ENCODE measurements at places on chromosomes 1 and 21.

DNA sequence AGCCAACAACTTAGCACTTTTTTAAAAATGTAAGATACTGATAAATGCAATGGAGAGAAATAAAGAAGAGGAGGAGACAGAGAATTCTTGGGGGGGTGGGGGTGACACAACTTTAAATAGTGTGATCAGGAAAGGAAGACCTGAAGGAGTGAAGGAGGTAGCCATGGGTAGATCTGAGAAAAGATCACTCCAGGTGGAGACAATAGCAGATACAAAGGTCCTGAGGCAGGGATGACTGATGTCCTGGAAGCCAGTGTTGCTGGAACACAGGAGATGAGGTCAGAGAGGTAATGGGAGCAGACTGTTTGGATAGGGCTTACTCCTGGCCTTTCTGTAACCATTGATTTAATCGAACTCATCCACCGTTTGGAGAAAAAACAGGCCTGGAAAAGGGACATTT lies 24.6 kb upstream of the TRABD2B start:
- no peak for DNase-seq

DNA sequence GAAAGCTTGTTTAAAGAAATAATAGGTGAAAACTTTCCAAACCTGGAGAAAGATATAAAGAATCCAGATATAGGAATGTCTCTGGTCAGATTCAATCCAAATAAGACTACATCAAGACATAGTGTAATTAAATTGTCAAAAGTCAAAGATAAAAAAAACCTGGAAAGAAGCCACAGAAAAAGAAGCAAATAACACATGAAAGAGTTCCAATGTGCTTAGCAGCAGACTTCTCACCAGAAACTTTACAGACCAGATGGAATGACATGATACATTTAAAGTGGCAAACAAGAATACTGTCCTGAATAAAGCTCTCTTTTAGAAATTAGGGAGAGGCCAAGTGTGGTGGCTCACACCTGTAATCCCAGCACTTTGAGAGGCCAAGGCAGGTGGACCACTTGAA lies 1039.9 kb downstream of the KCNT2 start:
- DNase-seq = no peak

- no peak for DNase-seq
Measured at GRCh38 chr1:157450106-157450505, 102.2 kb downstream of the FCRL5 start.

DNA sequence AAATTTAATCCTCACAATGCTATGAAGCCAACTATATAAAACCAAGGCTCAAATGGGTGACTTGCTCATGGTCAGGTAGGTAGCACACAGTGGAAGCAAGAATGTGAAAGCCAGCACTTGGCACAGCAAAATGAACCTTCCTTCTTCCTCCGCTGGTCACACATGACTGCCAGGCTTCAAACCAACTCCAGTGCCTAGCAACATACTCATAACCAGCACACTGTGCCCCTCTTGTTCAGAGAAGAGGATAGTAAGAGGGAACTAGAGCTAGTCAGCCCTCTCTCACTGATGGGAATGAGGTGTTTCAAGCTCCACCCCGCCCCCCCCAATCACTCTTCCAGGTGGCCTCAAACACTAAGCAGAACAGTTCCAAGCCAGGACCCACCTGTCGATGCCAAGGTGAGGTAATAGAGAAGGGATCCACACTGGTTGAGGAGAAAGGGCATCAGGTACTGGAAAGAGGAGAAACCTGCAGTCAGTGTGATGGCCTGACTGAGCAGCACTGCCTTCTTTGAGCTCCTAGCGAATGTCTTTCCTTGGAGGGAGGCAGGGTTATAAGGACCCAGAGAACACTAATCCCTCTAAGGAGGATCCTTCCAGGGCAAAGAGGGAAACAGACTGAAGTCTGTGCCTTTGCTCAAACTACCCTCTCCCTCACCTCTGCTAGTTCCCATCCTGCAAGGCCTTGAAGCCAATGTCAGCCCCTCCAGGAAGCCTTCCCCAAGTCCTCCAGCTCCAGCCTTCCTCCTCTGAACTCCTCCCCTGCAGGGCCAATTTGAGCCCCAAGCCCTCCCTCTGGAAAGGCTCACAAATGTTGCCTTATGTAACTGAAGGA lies 1.2 kb downstream of the TMEM234 start:
- DNase-seq = no peak

DNA sequence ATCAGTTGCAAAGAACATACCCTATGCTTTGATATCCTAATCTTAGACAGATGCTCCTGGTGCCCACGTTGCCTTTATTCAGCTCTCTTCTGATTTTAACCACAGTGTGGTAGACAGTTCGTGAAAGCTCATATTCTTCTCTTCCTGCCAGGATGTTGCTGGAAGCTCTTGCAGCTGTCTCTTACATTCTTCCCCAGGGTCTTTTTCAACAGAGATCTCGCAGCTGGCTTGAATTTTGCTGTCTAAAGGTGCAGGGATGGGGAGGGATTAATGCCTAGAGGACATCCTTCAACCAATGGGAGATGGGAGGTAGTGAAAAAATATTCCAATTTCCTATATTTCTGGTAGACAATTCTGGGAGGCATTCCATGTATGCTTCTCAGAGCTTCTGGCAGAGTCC lies 150.0 kb upstream of the APP start:
- no peak for DNase-seq

DNA sequence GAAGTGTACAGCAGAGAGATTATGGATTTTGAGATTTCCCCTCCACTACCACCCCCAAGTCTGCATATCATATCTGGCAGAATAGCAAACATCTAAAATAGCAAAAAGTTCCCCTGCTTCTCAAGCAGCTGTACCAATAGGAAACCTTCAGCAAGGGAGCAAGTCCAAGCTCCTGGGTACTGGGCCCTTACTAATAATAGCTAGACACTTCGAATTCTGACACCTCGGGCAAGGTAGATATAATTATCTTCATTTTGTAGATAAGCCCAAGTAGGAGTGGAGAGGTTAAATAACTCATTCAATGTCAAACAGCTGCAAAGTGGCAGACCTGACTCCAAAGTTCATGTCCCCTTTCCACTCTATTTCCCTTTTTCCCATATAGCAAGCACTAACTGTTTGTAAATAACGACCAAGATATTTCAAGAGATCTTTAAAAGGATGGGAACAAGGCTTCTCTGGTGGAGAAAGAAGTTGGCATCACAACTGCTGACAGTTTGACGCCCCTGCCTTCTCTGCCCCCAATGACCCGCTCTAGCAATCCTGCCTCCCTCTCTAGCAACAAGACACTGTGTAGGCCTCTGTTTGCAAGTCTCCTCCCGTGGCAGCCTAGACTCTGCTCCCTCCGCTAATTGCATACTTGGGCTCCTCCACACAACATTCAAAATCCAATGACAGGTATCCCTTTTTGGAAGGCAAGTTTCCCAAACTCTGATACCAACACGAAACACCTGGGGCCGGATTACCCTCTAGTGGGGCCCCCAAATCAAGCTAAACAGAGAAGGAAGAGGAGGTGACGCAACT lies 18.7 kb upstream of the ADAR start:
- DNase-seq = no peak

All from cardiac fibroblast (primary cell).